ENCODE measurements at places on chromosomes 11 and 22.

GRCh38 chr11:46917109-46917761, 1.1 kb downstream of the LRP4 start:
- no peak for DNase-seq

DNA sequence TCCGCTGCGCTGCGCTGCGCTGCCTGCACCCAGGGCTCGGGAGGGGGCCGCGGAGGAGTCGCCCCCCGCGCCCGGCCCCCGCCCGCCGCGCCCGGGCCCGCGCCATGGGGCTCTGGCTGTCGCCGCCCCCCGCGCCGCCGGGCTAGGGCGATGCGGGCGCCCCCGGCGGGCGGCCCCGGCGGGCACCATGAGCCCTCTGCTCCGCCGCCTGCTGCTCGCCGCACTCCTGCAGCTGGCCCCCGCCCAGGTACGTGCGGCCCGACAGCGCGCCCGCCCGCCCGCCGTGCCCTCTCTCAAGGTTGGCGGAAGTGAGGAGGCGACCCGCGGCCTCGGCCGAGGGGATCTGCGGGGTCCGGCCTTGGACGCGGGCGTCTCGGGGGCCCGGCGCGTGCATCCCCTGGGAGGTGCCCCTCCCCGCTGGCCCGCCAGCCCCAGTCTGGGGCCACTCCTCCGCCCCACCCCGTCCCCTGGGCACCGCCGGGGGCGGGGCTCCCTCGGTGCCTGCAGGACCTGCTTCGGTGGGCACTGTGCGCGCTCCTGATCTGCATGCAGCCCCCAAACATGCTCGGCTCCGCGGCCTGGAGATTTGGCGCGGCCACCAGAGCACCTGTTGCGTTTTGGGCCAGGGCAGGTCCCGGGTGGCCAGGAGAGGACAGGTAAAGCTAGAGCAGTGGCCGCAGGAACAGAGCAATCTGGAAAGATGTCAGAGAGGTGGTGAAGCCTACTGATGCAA, 429 bp downstream of the VEGFB start:
- no peak for DNase-seq

DNA sequence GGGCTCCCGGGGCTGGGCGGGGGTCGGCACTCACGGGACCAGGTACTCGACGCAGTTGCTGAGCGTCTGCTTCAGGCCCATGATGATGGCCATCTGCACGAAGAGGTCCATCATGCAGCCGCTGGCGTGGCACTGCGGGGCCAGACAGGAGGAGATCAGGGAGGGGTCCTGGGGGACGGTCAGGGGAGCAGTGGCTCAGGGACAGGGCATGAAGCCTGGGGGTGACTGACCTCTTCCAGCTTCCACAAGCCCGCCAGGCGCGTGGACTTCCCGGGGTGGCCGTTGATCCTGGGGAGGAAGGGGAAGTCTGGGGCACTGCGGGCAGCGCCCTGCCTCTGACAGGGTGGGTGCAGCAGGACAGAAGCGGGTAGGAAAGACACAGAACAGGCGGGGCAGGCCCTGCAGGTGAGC, 6.1 kb upstream of the SIGIRR start:
- no peak for DNase-seq

- DNase-seq: no peak
Measured at GRCh38 chr22:47032091-47032943, 269.9 kb downstream of the TBC1D22A start.

DNA sequence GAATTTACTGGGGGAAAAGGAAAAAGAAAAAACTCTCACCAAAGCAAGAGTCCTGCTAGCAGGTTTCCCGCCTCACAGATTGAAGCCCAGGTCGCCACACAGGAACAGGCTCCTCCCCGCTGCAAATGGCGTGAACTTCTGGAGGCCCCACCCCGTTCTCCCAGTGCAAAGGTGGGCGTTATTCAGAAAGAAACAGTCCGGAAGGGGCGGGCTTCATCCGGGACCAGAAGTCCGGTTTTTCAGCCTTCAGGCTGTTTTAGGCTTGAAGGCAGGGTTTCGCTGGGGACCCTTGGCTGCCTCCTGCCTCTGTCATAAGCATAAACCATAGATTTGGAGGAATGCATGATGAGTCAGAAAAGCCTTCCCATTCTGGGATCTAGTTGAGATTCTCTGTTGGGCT, 148.3 kb upstream of the POU2AF2 start:
- DNase-seq: no peak

- DNase-seq: no peak
Measured at GRCh38 chr11:22851477-22851876, 8.8 kb downstream of the CCDC179 start.

DNA sequence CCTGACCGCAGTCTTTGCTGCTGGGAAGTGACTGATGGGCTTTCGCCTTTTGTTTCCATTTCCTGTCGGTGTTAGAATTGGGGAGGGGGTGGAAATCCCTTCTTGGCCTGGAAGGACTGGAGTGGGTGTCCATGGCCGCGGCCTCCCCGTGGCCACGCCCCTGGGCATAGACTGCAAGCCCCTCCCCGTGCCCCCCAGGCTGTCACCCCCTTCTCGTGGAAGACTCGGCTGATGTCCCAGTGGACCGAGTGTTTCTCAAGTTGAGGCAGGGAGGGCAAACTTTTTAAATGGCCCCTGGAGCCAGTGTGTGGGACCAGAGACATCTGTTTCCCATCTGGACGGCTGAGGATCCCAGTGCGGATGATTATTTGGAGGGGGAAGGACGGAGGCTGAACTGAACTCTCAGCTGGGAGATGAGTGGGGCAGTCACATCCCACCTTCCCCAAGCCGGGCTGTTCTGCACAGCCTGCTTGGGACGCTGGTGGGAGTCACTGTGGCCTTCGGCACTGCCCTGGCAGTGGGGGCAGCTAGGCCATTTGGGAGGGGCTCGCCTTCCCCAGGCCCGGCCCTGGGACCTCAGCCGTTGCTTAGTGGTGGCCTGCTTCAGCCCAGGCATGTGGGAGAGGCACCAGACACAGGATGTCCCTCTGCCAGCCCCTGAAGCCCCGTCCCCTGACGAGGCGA, 1.6 kb downstream of the CD81 start:
- DNase-seq: no peak
